ENCODE measurements at places on chromosomes 6 and 20. TPM values are rescaled to one million over a fixed set of nuclear protein-coding genes. Genes with fewer than 3 reads are reported as not detected.

The CASS4 gene
- 2.2 TPM for total RNA-seq

GRCh38 chr20:6767536-6768227 is at the start of gene BMP2:
Gene BMP2 (plus strand): TSS chr20:6767686. CDS start chr20:6770127, 2,441 bp downstream.
- peak within 1 kb of the TSS; percentile 77 for H3K4me3 ChIP-seq
- H3K36me3 ChIP-seq: no peaks in the 10 kb centered on the region
- H3K4me1 ChIP-seq: no peaks in the 10 kb centered on the region
- H3K27me3 ChIP-seq: no peaks in the 10 kb centered on the region

The OTOR gene
- total RNA-seq: not detected

GRCh38 chr6:56399672-56400263 is 152.4 kb upstream of the COL21A1 start:
- DNase-seq: no peak
- H3K27me3 ChIP-seq: no peaks in the 10 kb centered on the region
- H3K27ac ChIP-seq: no peak overlapping the region
- no peaks in the 10 kb centered on the region for H3K36me3 ChIP-seq
- H3K4me1 ChIP-seq: no peaks in the 10 kb centered on the region

DNA sequence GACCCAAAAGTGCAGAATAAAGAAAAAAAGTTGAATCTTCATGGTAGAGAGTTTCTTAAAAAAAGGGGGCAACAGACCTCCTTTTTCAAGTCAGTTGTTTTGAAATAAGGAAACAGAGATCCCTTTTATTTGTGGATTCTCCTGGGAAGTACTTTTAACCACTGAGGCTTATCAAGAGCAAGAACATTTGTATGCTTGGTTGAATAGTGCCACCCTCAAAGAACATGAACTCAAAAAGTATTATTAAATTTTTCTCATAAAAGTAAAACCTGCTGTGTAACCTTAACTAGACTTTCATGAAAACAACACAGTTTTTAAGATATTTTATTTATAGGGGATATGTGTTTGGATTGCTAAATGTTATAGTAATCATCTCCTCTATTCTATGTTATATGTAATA is at the start of gene DEFB110:
DEFB110 (minus strand) TSS at position 101 of the 400 bp plus-strand sequence; CDS start at position 42, 59 bp downstream.
- H3K36me3 ChIP-seq: no peaks in the 10 kb centered on the region
- DNase-seq: no peak
- H3K4me1 ChIP-seq: no peaks in the 10 kb centered on the region
- H3K27ac ChIP-seq: no peak within 1 kb of the TSS
- H3K4me3 ChIP-seq: no peak within 1 kb of the TSS

DNA sequence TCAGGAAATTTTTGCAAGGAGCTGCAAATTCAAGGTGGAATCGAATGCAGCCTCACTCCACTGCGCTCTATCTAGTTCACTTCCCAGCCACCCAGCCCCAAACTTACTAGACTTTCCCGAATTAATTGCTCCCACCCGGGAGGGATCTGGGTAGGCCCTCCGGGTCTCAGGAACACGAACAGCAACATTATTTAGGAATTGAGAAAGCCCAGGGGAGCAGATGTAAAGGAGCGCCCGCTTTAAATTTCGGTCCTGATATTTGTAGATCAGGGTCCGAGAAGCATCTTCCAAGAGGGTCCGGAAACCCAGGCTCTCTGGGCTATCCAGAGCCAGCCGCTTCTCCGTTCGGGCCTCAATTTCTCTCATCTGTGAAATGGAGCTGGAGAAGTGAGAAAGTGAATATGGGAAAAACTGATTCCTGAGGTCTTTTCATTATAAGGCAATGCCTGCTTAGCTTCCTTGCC is 490 bp upstream of the ID1 start:
- no peak for DNase-seq
- H3K4me3 ChIP-seq: peak overlapping the region; percentile 91
- H3K27me3 ChIP-seq: no peaks in the 10 kb centered on the region
- H3K27ac ChIP-seq: peak overlapping the region; percentile 77
- H3K36me3 ChIP-seq: no peaks in the 10 kb centered on the region

- H3K4me1 ChIP-seq: no peaks in the 10 kb centered on the region
- no peak overlapping the region for H3K4me3 ChIP-seq
- no peak overlapping the region for H3K27ac ChIP-seq
- DNase-seq: no peak
- no peaks in the 10 kb centered on the region for H3K27me3 ChIP-seq
Measured at GRCh38 chr6:55379895-55380294, 52.6 kb downstream of the GFRAL start.

Data from breast epithelium (tissue), 4 donors.